ENCODE measurements at places on chromosomes 1 and 21.

DNA sequence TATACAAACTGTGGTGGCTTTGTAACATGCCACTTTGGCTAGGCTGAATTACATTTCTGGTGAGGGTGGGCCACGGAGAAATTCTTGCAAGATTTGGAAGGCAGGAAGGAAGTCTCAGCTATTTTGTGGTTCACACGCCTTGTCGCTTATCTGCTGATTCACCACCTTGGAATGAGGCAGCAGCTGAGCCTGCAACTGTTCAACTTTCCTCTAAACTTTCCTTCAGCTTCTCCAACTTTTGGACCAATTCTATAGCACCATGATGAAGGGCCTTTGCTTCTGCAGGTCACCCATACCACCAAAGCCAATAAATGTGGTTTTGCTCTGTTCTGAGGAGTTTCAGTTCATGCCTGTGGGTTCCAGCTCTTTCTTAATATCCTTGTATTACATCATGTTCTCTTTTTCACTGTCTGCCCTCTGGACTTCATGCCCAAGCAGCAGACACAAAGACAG is 337.6 kb upstream of the SNX7 start:
- peak; percentile 23 for DNase-seq

DNA sequence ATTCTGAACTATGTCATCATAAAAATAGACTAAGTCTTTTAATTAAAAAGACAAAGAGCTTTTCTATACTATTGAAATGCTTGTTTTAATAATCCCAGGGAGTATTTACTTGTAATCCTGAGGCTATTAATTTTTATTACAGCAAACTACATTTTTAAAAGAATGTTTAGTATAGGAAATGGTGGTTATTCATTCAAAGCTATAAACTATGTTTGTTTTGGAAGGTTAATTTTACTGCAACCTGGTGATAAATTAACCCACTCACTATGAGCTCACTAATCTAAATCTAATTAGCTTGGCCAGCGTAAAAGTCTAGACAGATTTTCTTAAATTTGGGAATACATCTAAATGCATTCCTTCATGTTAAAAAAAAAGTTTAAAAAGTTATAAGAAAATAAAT is 13.8 kb upstream of the EYA3 start:
- no peak for DNase-seq

DNA sequence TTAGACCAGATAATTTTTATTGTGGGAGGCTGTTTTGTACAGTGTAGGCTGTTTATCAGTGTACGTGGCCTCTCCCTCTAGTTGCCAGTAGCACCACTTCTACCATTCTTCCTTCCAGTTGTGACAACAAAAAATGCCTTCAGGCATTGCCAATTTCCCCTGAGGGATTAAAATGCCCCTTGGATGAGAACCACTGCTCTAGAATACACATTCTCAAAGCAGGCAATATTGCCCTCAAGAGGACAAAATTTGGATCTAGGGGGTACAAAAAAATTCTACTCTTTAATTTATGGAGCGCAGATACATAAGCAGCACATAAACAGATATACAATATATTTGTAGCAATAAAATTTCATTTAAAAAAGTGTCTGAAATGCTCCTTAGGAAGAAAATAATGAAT is 674.6 kb downstream of the PTPRC start:
- no peak for DNase-seq

GRCh38 chr1:26357121-26357602 is 3.2 kb upstream of the CRYBG2 start:
- no peak for DNase-seq

DNA sequence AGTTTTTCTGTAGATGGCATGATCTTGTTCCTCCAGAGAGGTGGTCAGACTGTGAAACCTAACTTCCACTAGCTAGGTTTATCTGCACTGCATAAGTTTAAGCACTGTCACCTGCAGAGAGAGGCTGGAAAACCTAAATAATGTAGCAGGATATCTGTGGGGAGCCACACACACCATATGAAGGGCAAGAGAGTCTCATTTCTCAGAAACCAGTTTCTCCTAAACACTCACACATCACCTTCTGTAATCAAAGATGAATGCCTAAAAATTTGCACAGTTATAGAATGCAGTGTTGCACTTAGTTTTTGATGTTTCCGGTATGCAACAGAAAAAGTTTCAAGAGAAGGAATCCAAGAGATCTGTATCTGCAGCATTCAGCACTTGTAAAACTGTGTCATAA is 654.6 kb downstream of the ADGRL2 start:
- DNase-seq, result no peak

DNA sequence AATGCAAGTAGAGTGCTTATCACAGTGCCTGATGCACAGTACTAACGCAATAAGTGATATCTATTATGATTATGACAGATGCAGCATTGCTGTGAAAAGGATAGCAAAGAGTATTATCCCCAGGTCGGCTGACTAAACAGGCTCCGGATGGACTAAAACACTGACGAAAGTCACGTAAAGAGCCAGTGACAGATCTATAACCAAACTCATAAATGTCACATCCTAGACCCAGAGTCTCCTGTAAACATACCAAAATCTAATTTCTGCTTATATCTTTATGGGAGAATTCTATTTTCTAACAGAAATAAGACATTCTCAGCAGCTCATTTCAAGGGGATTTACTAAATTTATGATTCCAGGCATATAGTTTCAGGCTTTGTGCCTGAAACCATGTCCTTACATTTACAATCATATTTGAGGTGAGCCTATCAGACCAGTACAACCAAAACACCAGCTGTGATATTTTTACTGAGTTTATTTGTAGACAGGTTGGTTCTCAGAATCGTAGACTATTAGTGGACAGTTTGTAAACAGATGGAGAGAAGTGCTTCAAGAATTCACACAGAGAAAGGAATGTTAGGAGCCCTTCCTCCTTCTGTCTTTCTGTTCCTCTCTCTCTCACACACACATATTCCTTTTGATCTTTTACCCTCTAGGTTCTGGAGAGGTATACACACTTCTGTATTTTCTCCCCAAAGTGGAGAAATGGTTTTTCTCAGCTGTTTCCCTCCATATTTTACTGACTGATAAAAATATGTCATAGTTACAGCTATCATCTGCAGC is 52.4 kb upstream of the WDR26 start:
- no peak for DNase-seq

- no peak for DNase-seq
Measured at GRCh38 chr1:119010201-119010600, 22.1 kb upstream of the TBX15 start.
